EH (cell line): ENCODE measurements at places on chromosomes 3 and 15.
A peak's percentile ranks its signal among the peaks of the same experiment; 100 is the strongest.

- DNase-seq, result no peak
These were observed 47.1 kb upstream of the CTDSPL start for GRCh38 chr3:37814547-37814946.

GRCh38 chr15:38506997-38507396 is 53.1 kb downstream of the FAM98B start:
- no peak for DNase-seq

- DNase-seq, result no peak
These were observed 197.0 kb upstream of the CBLB start for GRCh38 chr3:106065831-106066230.

DNA sequence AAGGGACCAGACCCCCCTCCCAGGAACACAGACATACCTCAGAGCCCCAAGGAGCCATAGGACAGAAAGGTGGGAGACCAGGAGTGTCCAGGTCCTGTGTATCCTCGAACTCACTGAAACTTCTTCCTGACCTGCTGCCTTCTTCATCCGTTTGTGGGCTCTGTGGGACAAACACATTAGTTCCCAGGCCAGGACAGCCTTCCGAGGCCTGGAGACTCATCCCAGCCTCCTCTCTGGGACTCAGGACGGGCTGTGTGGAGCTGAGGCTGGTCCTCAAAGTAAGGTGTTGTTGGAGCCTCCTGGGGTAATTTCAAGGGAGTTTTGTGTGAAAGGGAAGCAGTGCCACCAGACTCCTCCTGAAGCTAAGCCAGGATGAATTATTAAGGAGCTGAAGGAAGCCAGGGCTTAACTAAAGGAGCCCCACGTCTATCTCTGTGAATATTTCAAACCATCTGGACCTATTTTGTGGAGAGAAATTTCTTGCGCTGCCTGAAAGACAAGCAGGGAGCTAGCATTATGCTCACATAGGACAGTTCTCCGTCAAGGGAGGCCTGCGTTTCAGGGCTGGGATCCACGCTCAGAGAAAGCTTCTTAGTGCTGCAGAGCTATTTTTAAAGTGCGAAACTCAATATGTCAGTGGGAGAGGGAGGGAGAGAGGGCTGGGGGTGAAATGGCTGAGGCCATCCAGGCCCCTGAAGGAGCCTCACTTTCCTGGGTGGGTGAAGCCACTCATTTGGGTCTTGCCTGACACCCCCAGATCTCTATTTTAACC is 29.8 kb upstream of the PLA2G4E start:
- no peak for DNase-seq

DNA sequence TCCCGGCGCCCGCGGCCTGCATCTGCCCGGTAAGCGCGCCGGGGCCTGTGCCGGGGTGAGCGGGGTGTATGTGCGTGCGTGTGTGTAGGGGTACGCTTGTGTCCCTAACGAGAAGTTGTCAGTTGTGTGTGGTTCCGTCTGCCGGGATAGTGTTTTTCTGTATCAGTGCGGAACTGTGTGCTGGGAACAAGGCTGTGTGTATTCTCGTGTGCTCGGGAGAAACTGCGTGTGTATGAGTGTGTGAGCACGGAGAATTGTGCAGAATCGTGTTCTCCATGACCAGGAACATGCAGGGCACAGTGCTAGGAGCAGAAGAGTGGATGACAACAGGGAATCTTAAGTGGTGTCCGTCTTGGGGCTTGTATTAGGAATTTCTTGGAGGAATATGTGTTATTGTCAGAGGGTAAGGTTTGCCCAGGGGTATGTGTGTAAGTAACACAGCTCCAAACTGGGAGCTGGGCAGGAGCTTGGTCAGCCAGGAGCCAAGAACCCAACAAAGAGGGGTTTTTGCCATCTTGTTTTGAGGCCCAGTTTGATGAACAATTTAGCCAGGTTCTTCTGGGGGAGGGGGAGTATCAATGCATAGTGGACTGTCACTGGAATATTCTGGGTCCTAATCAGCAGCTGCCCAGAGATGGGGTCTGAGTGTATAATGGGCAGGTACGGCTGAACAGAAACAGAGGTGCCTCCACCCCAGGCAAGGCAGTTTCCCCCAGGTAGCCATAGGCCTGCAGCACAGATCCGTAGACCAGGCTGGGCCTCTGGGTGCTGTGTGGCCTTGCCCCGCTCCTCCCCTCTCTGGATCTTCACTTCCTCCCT is 2.1 kb downstream of the ISL2 start:
- peak; percentile 51 for DNase-seq

- DNase-seq, result peak; percentile 62
These were observed 10.5 kb upstream of the PRKCD start for GRCh38 chr3:53150247-53151085.

DNA sequence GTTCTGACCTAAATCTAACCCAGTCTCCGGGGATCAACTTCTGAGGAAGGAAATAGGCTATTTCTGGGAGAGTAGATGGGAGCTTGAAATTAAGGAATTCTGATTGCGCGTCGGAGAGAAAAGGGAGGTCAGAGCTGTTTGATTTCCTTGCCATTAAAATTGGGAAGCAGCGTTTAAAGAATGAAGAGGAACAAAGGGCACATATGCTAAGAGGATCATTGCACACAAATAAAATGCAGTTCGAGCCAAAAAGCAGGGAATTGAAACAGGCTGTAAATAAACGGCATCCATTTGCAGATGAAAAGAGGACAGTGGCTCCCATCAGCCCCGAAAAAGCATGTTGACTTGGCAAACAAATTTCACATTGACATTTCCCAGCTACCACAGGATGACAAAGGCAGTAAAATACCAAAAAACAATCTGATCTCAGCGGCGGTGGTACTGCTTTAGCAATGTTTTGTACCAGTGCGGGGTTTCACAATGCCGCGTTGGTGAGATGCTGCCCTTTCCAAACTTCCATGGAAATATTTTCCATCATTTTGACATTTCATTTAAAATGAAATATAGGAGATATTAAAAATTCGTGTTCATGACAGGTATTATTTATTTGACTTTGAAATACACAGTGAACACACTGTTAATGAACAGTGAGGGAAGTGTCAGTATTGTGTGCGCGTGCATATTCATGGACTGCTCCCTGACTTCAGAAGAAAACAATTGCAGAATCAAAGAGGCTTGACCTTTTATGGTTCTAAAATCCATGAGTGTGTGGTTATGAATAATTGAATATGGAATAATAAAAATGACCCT is 108.8 kb downstream of the SQOR start:
- no peak for DNase-seq

GRCh38 chr3:117722856-117723255 is 1013.3 kb downstream of the TUSC7 start:
- no peak for DNase-seq

DNA sequence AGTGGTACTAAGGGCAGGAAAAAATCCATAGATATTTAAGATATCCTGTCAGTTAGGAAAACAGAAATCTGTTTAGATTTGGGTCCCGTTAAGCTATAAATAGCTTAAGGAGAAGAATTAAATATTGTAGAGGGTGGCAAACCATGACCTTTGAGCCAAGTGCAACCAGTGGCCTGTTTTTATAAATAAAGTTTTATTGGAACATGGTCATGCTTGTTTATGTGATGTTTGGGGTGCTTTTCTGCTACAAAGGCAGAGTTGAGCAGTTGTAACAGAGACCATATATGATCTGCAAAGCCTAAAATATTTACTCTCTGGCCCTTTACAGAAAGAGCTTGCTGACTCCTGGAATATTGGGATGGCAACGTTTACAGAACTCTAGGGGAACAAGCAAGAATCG is 66.3 kb downstream of the SQOR start:
- DNase-seq, result no peak

DNA sequence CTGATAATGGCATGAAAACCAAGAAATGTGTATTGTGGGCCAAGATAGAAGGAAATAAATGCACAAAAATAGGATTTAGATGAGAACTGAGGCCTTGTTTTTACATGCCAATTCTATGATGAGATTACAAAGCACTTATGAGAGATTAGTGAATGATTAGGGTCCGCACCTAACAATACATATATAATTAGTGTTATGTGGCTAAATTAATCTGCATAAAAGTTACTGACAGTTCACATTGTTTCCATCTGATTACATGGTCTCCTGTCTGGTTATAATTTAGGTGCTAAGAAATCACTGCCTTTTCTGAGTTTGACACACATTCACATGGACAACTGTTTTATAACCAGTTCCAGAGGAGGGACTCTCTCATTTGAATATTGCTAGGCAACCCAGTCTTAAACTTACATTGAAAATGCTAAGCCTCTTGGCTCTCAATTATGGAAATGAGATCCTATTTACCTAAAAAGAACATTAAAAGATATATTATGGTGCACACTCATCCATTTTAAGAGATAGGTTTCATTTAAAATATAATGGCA is 117.0 kb upstream of the ARL6 start:
- no peak for DNase-seq

GRCh38 chr3:97971679-97972567 is at the start of gene RIOX2:
Gene RIOX2, minus strand, starts transcription at chr3:97972431. Its CDS starts 4,838 bp downstream, at chr3:97967593.
- peak; percentile 74 for DNase-seq

DNA sequence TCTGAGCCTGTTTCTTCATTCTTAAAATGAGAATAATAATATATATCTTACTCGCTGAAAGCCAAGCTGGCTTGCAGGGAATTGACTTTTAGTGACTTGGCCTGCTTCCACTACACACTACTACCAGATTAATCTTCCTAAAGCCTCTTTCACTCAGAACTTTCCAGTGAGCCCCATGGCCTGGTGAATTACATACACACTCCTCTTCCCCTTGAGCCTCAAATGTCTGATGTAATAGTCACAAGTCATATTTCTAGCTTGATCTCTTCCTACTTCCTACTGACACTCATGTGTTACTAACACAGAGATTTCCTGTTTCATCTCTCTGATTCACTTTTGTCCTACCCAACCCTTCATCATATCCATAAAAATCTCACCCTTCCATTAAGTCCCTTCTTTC is 82.7 kb upstream of the SOX2 start:
- DNase-seq, result no peak

- no peak for DNase-seq
These were observed 20.7 kb downstream of the USP13 start for GRCh38 chr3:179673523-179673922.

DNA sequence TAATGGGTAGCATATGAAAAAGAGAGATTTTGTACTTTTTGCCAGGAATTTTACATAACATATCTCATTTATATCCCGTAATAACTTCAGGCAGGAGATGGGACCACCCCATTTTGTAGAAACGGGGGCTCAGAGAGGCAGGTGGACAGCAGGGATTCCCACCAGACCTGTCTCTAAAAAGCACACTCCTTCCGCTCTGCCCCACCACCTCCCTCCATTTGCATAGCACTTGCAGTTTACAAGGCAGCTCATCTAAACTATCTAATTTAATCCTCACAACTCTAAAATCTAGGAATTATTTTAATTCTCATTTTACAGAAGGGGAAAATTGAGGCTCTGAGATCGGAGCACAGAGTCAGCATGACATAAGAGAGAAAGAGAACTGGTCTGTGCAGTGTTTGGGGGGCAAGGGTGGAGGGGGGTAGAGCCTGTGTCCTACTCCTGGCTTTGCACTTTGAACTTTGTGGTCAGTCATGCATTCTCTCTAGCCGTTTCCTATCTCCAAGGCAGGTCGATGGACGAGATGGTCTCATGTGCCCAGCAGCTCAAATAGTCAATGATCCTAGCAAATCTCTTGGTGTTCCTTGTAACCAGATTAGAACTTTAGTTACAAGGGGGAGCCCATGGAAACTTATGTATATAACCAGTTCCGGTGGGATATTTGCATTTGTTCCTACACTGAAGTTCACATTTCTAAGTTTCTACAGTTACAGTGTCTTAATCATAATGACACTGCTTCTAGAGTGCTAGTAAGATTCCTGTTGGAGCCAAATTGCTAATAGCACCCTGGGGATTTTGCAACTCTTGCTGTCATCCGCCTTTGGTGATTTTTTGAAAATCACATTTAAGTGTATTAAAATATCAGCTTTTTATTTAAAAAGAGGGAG is 18.6 kb downstream of the CRYGS start:
- DNase-seq, result no peak

GRCh38 chr3:54125300-54125699 is 2.9 kb downstream of the CACNA2D3 start:
- no peak for DNase-seq

DNA sequence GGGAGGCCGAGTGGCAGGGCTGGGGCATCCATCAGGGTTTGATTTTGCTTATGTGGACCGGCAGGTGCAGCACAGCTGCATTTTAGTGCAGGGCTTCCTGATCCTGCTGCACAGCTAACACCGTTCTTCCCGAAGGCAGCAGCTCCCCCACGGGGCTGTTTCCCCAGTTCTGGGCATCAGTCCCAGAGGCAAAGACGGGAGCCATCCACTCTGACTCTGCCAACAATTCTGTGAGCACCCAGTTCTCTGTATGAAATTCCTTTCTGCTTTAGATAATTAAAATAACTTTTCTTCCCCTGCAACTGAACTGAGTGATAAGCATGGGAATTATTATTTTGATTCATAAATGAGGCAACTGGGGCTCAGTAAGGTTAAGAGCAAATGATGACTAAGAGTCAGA is 262.9 kb upstream of the ATP10A start:
- peak; percentile 3 for DNase-seq

DNA sequence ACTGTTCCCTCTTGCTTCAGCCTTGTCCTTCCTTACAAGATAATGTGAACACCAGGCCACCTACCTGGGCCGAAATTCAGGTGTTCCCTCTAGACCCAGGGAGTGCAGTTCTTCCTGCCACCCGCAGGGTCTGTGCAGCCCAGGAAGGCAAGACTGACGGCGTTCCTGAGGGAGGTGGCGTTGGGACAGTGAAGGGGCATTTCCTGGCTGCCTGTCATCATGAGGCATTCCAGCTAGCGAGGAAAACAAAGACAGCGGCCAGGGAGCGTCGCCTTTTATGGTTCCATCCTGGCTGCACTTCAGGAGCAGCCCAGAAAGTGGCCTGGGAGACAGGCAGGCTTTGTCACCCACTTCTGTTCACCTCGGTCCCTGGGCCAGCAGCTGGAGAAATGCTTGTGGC is 84.8 kb upstream of the WNT5A start:
- no peak for DNase-seq

- DNase-seq, result no peak
These were observed 8.2 kb downstream of the ZNF106 start for GRCh38 chr15:42482701-42483100.

GRCh38 chr15:34951993-34952392 is 17.5 kb downstream of the AQR start:
- DNase-seq, result peak; percentile 60

DNA sequence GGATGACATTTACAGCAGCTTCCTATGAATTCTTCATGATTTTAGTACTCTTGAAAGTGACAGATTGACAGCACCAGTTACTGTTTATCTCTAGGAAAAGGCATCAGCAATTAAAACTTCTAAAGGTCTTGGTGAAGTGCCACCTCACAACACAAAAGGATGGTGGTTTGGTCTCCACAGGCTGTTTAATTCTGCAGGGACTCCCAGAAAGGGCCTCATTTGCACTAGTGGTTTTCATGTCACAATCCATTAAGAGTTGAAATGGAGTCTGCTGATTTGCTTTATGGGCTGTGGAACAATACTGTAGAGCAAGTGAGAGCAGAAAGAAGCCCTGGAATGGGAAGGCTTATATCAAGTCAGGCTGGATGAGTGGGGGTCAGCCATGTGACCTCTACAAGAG is 225.3 kb upstream of the KCNMB2 start:
- DNase-seq, result no peak
